Stimulated activated CD4-positive, alpha-beta T cell treated with anti-CD3 and anti-CD28 coated beads, Interleukin-1b, Interleukin-23, amount 100 ng/mL, for 1 hour (primary cell): ENCODE measurements at places on chromosomes 2 and 18.

GRCh38 chr2:190415794-190416775, 7.9 kb downstream of the MFSD6 start:
- DNase-seq, result no peak

DNA sequence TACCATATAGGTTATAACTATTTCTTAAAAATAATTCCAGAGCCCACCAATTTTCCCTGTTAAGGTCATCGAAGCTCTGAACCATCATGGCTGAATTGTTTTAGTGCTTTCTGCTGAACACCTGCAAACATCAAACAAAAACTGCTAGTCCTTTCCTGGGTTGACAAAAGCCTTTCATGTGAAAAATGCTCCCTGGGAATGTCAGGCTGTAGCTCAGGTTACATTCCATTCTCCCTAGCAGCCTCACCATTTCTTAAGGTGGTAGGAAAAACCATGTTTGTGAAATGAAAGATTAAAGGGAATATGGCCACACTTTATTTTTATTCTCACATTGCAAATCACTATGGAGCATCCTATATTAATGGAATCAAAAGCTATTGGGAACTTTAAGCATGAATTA, 5.7 kb downstream of the TCF4 start:
- DNase-seq, result no peak

GRCh38 chr2:206149330-206149729, 9.9 kb downstream of the NDUFS1 start:
- DNase-seq, result no peak

DNA sequence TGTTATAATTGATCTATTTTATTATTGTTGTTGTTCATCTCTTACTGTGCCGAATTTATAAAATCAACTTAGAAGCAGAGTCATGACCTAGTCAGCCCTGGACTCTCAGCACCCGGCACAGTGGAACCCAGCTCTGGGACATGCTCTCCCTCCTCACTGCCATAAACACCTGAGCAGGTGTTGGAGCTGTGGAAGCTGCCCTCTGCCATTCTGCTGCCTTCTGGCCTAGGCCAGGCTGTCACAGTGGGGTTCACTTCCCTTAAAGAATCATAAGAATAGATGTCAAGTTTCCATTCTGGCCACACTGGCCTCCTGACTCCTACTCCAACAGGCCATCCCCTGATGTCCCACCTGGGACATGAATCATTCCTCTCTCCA, 192.2 kb downstream of the ZFP36L2 start:
- DNase-seq, result no peak

GRCh38 chr2:120653046-120653445, 82.6 kb upstream of the GLI2 start:
- no peak for DNase-seq

DNA sequence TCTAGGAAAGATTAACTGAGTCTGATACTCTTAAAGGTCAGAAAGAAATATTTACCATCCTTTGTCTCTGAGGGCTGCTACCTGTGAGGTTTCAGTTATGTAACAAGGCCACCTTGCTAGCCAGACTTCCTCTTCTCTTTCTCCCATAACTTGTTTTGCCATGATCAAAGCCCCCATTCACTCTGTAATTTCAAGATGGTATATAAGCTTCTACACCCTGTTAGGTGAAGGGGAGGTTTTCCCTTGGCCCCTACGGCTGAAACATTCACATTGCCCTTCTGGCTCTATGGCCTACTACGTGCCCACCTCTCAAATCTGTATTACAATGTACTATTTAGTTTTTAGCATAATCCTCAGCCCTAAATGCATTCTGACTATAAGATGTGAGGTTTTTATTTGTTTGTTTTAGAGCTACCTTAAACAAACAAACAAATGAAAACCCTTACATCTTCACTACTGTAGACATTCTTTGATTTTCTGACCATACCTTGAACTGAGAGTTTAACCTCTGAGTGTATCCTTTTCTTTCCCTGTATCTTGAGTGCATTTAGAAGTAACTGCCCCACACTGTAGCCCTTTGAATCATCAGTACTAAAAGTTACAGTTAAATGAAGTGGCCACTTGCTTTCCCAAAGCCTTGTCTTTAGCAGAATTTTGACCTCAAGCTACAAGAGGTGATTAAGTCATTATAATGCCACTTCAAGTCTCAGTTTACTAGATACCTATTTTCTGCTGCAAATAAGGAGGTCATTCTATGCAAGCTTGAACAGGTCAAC, 332.2 kb downstream of the SOCS6 start:
- no peak for DNase-seq

DNA sequence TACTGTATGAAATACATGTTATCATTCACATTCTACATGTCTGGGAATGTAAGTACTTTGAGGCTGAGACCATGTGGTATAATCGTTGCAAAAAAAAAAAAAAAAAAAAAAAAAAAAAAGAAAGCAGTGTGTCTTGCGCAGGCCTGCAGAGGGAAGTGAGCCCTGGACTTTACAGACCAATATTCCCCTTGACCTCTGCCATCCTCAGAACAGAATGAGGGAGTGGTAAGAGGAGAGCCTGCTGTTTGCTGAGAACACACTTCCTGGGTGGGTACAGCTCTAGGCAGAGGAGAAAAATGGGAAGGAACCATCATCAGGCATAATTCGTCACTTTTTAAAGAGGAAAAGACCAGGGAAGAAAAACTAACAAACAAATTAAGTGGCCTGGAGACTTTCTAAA, 28.8 kb upstream of the TBC1D8 start:
- DNase-seq, result no peak

DNA sequence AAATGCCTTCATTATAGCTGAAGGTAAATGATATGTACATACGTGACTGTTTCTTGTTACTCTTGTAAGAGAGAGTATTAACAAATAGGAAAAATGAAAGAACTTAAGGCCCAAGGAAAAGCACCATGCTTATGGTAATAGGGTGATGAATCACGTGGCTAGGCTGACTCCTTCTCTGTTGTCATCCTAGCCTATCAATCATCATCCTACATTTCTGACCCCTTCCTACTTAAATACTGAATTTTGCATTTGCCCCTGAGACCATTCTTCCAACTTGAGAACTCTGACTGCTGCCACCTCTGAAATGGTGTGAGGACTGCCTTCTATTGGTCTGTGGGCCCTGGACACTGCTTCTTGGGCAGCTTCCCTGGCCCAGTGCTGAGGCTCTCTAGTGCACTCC, 28.9 kb downstream of the EFEMP1 start:
- no peak for DNase-seq

DNA sequence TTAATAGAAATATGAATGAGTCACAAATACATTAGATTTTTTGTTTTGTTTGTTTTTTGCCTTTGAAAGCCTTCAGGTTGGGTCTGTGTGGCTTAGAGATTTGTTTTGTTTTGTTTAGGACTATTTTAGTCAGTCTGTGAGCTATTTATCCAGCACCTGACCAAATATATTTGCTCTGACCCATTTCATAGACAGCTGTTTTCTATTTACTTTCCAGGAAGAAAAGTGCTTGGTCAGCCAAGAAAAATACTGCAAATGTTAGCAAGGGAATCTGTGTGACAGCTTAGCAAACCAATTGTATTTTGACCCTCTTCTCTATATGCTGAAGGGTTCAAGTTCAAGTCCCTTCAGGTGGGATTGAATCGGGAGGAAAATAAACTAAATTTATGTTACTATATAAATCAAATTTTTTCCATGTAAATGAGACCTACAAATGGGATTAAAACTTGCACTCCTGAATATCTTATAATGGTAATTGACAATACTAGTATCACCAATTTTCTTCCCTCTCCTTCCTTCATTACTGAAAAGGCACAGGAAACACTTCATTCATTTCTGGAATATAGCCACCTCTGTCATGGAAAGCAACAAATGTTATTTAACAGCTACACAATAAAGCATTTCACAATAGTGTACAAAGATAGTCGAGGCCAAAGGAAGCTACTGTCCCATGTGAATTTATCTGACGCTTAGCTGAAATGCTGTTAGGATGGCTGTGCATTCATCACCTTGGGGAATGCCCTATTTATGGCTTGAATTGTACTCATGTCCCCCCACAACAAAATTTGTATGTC, 23.1 kb upstream of the KLF7 start:
- no peak for DNase-seq

DNA sequence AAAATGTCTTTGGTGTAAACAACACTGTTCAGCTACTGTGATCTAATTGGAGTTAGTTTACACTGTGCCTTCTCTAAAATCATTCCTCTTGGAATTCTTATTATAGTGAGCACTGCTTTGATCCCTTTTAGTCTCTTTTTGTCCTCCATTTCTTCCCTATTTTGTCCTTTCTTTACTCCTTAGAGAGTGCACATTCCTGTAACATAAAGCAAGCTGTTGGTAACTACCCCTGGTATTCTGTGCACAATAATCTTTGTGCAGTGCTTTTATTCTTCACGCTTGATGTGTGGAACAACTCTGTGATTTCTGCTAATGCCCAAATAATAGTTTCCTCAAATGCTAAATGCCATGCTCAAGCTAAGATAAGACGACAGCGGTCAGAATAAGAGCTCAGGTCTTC, 401.5 kb downstream of the DPP10 start:
- no peak for DNase-seq

GRCh38 chr2:180564051-180564450, 416.4 kb upstream of the UBE2E3 start:
- DNase-seq, result no peak

DNA sequence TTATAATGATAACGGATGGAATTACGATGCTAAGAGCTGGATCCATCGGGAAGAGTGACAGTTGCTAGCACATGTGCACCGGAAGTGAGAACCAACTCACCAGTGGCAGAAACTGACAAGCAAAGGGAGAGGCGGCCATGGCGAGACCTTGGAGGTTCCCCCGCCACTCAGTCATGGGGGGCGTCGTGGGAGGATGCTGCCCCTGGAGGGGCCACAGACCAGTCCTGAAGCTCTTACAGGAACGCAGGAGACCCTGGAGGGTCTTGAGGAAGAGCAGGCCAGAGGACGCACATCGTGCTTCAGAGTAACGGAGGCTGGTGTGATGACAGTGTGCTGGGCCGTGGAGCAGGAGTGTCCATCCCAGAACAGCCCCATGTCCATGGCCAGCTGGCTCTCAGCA, 53.1 kb upstream of the KCNG2 start:
- DNase-seq, result no peak

- no peak for DNase-seq
Measured at GRCh38 chr2:51256736-51257135, 224.8 kb upstream of the NRXN1 start.

DNA sequence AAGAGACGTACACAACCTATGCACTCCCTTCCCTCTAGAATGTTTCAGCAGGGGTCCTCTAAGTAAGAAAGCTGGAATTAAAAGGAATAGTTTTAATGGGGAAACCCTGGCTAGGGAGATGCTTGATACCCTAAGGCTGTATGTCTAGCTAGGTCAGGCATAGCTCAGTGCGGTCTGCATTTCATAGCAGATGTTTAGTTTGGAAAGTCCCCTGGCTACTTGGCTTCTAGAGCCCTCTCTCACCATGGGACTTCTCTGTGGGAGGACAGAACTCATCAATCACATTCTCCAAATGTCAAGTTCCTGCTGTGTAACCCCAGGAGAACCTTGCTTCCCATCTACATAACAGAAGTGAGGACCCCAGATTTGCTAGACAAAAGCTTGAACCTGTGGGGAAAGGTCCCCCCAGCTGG, 24.1 kb upstream of the ANXA4 start:
- DNase-seq, result no peak

GRCh38 chr18:14978962-14979535, 231.1 kb downstream of the ANKRD30B start:
- DNase-seq, result no peak

DNA sequence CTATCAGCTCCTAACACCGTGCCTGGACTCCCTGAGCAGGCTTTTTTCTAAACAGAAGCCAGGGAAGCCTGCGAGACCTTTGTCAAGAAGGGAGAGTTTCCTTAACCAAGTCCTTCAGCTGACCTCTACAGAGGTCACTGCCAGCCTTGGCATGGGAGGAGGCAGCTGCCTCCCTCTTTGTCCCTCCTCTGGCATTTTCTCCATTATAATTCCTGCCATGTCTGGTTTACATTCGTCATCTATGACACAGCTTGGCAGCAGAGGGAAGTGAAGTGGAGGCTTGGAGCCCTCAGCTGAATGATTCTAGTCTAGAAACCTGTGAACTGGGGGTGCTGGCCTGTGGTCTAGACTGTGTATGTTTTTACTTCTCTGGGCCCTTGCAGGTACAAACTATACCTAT, 22.5 kb downstream of the LIPG start:
- no peak for DNase-seq

- DNase-seq, result no peak
Measured at GRCh38 chr18:24326211-24326610, 71.4 kb downstream of the OSBPL1A start.

GRCh38 chr18:36484591-36484990, 187.1 kb downstream of the FHOD3 start:
- no peak for DNase-seq

- DNase-seq, result no peak
Measured at GRCh38 chr2:96548558-96549465, 12.3 kb downstream of the ARID5A start.

GRCh38 chr2:66930339-66931220, 466.6 kb upstream of the ETAA1 start:
- no peak for DNase-seq

DNA sequence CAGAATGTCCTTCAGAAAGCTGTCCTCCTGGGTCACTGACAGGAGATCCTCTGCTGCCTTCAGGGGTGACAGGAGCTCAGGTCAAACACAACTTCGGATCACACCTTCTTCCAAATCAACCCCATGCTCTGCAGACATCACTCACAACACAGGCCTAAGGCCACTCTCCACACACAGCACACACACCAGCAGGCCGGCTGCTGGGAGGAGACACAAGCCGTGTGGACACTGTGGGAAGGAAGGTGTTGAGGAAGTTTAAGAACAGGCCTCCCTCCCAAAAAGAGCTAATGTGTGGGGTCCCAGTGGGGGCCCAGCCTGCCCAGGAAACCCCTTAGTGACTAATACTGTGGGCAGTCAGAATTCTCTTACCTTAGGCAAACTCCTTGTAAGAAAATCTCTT, 290.3 kb upstream of the ID2 start:
- DNase-seq, result no peak

DNA sequence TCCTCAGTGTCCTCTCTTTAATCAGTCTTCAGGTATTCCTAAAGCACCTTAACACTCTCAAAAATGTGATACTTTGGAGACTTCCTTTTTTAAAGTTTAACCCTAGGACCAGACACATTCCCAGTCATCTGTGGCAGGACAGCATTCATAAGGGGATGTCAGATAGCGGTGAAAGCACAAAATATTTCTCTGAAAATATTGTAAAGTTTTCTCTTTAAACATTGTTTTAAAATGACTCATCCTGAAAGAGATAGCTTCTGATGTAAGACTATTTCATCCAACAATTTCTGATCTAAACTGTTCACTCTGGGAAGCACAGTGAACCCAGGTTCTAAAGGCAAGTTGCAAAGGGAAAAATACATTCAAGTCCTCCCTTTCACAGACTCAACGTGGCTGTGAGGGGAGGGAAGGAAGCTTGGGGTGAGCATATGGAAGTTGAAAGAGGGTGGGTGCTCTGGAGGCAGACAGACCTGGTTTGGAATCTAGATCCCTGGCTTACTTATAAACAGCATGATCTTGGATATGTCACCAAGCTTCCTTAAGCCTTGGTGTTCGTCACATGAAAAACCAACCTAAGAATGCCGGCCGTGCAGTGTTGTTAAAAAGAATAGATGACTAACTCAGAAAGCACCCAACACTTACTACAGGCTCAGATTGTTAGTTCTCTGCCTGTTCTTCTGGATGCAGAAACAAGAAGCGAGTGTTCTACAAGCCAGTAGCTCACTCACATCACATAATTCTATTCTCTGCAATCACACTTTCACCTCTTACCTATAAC, 12.1 kb downstream of the GALNT14 start:
- no peak for DNase-seq
